ENCODE measurements at places on chromosomes 7 and 10.

GRCh38 chr10:69639291-69640195 lies 9.5 kb downstream of the FAM241B start:
- peak; percentile 32 for DNase-seq

- DNase-seq, result no peak
Observed at GRCh38 chr7:4054158-4054557, 627.9 kb upstream of the FOXK1 start.

GRCh38 chr10:110401401-110402076 lies 96.2 kb upstream of the DUSP5 start:
- DNase-seq, result no peak

DNA sequence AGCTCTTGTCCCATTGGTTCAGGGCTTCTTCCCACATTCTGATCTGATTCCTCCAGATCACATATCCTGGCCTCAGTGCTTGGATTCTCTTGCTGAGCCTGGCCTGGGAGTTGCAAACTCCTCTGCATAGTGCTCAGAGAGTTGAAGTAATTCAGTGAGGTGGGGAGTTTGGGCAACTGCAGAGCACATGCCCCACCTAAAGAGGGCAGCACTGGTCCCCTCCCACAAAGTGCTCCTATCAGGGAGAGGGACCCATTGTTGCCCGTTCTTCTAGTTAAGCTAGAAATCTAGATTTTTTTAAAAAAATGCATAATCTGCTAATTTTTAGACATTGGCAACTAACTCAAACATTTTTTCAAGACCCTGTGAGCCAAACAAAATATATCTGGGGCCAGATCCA lies 45.1 kb downstream of the CHN2 start:
- DNase-seq, result no peak

GRCh38 chr7:102934701-102935100 lies 21.9 kb downstream of the LRRC17 start:
- DNase-seq, result no peak

GRCh38 chr7:100677308-100678267 lies 4.0 kb downstream of the GNB2 start:
- no peak for DNase-seq

DNA sequence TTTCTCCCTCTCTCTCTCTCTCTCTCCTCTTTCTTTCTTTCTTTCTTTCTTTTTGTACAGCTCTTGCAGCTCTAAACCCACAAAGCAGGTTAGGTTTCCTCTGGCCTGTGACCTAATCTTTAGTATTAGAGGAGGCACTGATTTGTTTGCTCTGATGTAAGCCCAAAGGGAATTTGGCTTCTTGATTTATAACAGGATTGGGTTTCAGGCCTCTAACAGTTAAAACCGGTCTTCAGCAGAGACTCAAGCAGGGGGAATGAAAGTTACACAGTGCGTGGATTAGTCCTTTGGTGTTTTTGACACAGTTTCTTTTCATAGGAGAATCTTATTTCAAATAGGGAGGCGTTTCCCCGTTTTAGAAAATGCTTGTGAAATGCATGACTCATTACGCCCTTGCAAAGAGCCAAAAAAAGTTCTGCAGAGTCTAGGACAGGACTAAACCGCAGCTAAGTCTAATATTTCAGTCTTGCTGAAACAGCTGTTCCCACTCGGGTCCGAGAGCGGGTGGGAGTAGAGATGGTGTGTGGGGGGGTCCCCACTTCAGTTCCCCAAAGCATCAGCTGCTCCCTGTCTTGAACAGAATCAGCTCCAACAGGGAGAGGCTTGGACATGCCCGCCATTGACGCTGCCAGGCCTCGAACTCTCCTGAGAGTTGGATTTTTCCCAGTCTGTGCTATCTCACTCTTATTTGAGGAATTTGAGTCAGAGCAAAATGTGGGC lies 296.5 kb upstream of the PITRM1 start:
- DNase-seq, result no peak

DNA sequence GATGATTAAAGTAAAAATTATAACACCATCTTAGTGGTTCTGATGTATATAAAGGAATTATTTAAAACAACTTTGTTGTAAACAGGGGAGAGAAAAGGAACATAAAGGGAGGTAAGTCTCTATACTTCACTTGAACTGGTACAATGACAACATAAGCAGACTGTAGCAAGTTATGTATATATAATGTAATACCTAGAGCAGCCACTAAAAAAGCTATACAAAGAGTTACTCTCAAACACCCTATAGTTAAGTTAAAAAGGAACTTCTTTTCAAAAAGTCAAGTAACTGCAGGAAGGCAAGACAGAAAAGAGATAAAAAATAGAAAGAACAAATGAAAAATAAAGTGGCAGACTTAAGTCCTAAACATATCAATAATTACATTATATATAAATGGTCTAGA lies 82.3 kb downstream of the ZNF503 start:
- no peak for DNase-seq

GRCh38 chr10:63829573-63830149 lies 308.5 kb downstream of the REEP3 start:
- DNase-seq, result no peak

- DNase-seq, result no peak
Observed at GRCh38 chr10:79219322-79219957, 127.8 kb upstream of the PPIF start.

- no peak for DNase-seq
Observed at GRCh38 chr10:84084342-84084741, 55.0 kb upstream of the GHITM start.

- DNase-seq, result no peak
Observed at GRCh38 chr7:155533827-155534690, 12.3 kb downstream of the CNPY1 start.

GRCh38 chr7:47466832-47467231 lies 115.1 kb downstream of the TNS3 start:
- no peak for DNase-seq

GRCh38 chr10:70167246-70167645 lies 3.1 kb downstream of the SAR1A start:
- DNase-seq, result no peak

GRCh38 chr10:122323941-122324675 lies 50.4 kb upstream of the PLEKHA1 start:
- no peak for DNase-seq

DNA sequence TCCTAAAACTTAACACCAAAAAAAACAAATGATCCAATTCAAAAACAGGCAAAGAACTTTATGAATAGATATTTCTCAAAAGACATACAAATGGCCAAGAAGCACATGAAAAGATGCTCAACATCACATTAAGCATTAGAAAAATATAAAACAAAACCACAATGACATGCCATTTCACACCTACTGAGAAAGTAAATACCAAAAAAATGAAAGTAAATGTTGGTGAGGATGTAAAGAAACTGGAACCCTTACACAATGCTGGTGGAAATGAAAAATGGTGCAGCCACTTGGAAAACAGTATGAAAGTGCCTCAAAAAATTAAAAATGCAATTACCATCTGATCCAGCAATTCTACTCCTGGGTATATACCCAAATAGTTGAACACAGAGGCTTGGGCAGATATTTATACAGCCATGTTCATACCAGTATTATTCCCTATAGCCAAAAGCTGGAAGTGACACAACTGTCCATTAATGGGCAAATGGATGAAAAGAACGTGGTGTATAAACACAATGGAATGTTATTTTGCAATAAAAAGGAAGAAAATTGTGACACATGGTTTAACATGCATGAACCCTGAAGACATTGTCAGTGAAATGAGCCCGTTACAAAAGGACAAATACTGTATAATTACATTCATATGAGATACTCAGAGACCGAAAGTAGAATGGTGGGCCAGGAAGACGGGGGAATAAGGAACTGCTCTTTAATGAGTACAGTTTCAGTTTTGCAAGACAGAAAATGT lies 89.0 kb downstream of the JMJD1C start:
- DNase-seq, result no peak

DNA sequence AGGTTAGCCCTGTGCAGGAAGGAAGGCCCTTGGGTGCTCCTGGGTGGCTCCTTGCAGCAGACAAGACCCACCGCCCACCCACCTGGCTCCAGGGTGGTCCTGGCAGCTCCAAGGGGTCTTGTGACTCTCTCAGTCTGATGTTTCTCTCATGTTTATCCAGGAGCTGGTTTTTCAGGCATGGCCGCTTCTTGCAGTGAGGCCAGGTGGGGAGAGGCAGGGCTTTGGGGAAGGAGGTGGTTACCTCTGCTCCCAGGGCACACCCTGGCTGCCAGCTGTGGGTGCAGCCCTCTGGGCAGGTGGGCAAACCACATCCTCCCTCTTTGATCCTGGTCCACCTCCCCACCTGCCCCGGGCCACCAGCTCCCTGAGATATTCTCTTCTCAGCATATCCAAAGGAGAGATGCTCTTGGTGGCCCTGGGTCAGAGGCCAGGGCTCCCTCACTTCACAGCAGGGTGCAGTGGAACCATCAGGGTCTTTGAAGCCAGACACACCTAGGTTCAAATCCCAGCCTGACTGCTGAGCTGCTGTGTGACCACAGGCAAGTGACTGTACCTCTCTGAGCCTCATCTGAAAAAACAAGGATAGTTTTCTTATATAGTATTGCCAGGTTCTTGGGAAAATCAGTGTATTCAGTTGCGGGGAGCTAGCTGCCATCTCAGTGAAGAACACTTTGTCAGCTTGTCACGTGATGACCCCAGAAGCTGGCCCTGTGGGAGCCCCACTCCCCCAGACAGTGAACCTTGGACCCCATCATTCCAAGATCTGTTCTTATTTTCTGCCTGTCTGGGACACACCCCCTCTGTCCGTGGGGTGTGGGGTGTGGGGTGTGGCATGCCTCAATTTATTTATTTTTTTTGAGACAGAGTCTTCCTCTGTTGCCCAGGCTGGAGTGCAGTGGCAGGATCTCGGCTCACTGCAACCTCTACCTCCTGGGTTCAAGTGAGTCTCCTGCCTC lies 11.5 kb downstream of the GTF2IRD1 start:
- no peak for DNase-seq

DNA sequence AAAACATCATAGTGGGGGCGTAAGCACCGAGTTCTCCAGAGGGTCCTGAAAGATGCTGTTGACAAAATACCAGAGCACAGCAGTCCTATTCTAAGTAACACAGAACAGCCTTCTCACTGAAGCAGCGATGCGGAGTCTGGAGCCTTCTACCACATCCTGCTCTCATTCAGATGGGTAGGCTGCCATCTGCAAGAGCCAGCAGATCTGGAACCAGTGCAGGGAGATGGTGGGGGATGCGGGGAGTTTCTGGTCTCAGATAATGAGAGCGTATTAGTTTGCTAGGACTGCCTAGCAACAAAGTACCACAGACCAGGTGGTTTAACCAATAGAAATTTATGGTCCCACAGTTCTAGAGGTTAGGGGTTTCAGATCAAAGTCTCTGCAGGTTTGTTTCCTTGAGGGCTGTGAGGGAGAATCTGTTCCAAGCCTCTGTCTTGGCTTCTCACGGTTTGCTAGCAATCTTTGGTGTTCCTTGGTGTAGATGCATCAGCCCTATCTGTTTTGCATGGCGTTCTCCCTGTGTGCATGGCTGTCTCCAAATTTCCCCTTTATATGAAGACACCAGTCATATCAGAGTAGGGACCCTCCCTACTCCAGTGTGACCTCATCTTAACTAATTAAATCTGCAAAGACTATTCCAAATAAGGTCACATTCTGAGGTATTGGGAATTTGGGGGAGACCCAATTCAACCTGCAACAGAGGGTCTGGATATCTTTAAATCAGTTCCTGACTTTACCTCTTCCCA lies 52.0 kb upstream of the STEAP1B start:
- no peak for DNase-seq

DNA sequence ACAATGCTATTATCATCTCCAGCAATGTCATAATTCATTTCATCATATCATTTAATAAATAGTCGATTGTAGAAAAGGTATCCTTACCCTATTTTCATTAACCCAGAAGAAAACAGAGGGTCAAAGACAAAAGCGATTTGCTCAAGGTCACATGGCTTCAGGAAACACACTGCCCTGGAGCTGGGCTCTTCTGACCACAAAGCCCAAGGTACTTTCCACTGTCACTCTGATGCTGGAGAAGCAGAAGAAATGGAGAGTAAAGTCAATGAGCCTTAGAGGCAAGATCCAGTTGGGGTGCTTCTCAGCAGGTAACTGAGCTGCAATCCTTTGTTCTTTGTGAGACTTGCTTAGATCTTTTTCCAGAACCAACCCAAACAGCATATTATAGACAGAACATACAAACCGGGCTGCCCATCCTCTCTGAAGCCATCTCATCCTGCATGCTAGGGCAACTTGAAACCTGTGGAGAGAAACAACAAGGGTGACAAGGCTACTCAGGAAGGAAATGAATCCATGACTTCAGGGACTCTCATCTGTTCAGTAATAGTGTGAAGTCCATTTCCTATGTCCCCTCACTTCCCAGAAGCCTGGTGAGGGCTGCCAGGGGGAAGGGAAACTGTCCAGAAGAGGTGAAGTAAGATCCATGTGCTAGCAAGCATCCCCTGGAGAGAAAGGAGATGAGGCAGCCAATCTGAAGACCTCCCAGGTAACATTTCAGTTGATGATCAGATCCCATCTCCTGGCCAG lies 148.6 kb upstream of the SVIL start:
- no peak for DNase-seq

DNA sequence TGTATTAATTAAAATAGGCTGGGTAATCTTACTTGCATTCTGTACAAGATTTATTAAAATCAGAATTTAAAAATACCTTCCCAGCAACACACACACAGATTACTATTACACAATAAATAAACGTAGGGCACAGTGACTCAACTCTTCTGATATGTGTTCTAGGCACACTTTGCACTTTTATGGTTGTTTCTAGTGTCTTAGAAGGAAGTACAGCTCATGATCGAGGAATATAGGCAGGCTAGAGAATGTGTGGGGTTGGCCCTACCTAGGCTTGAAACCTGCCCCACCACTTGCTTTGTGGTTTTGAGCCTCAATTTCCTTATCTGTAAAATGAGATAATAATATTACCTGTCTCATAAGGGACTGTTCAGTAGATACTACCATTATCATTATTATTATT lies 30.5 kb downstream of the ARMC3 start:
- DNase-seq, result no peak

Measured in stimulated activated CD4-positive, alpha-beta T cell treated with anti-CD3 and anti-CD28 coated beads, Interleukin-1b, Interleukin-23, amount 100 ng/mL, for 1 hour (primary cell).